ENCODE measurements at places on chromosomes 11 and 22.

- no peak for DNase-seq
Measured at GRCh38 chr11:41446107-41446506, 13.3 kb downstream of the LRRC4C start.

DNA sequence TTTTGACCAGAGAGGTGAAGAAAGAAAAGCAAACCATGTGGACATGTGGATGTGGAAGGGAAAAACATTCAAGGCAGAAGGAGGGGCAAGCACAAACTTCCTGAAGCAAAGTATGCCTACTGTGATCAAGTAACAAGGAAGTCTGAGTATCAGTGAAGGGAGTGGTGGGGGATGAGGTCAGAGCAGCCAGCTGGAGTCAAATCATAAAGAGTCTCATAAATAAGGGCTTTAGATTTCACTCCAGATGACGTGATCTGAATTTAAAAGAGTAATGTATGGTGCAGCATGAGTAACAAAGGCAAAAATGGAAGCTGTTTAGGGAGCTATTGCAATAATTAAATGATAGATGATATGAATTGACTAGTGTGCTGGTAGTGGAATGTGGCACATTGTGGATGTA, 665.4 kb upstream of the CCDC90B start:
- no peak for DNase-seq

DNA sequence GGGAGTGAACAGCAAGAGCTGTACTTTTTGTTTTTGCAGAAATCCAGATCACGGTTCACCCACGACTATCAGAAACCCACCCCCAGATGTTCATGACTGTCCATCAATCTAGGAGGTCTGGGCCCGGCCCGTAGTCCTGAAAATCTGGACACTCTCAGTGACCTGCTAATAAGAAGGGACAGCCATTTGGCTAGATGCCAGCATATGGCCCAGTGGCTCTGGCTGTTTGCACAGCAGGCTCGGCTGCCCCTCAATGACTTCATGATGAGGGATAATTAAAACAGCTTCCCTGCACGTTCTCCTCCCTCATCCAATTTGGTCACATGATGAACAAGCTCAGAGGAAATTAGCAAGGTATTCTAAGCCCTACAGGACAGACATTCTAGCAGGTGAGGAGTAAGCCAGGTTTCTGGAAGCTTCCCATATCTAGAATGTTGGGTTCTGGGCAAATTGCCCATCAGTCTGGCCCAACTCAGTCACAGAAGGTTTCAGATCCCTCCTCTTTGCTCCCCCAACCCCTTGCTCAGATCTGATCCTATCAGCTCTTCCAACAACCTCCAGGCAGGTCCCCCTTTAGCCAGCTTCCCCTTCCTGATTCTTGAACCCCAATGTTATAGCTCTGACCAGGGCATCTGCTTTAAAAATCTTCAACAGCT, 397.3 kb downstream of the SHANK2 start:
- DNase-seq: no peak

- no peak for DNase-seq
Measured at GRCh38 chr11:100841711-100842407, 154.8 kb downstream of the ARHGAP42 start.

DNA sequence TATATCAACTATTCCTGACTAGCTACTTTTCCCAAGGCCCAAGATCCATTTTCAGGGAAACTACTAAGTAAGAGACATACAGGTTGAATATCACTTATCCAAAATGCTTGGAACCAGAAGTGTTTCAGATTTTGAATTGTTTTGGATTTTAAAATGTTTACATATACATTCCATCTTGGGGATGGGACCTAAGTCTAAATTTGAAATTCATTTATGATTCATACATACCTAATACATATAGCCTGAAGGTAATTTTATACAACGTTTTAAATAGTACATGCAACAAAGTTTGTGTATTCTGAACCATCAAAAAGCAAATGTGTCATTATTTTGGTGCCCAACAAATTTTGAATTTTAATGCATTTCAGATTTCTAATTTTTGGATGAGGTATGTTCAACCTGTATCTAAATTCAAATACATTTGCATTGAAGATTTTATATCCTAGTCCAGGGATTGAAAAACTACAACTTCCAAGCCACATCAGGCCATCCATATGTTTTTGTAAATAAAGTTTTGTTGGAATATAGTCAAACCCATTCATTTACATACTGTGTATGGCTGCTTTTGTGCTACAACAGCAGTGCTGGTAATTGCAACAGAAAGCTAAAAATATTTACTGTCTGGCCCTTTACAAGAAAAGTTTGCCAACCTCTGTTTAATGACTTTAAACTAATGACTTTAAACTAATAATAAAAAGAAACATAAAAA, 73.3 kb downstream of the CWF19L2 start:
- DNase-seq: no peak

- DNase-seq: no peak
Measured at GRCh38 chr11:74605403-74605802, 13.0 kb downstream of the POLD3 start.

DNA sequence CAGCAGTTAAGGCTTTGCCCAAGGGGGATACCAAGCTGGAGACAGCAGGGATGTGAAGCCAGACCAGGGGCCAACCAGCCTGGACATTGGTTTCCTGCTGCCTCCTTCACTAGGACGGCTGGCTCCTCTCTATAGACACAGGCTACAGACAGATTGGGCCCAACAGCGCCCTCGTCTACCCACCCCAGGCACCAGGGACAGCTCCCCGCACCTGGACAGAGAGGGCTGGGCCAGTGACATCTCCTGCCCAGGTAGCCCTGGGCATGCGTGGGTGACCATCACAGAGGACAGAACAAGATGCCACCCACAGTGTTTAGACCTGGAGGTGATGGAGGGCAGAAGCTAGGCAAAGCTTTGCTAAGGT, 1.2 kb downstream of the DKK3 start:
- no peak for DNase-seq

GRCh38 chr11:28770806-28771205, 662.6 kb downstream of the METTL15 start:
- no peak for DNase-seq

DNA sequence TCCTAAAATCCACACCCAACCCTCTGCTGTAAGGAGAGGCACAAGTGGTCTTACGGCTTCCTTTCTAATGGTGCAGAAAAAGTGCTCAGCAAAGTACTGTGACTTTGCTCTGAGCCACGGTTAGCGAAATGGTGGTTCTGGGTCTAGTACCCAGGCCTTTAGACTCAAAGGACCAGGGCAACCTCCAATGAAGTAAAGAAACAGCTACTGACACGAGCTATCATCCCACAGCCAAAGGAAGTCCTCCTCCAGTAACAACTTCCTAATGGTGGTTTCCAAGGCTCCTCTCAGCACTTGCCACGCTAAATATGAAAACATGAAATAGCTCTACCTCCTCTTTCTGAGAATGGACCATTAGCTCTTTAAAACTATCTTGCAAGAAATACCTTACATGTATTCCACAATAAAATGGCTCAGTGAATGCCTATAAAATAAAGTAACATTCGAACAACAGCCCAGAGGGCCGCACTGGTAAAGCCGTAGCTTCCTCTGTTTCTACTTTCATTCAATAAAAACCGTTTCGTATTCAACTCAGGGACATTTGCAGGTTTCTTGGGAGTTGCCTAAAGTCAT, 122.4 kb downstream of the ETS1 start:
- no peak for DNase-seq
